ENCODE measurements at places on chromosomes 6 and 20. TPM values are rescaled to one million over a fixed set of nuclear protein-coding genes. Genes with fewer than 3 reads are reported as not detected.

The SLC26A8 gene
- total RNA-seq, result under 0.01 TPM

The RPL7L1 gene
- total RNA-seq, result 112 TPM

The ATXN1 gene
- total RNA-seq, result 44.2 TPM

DNA sequence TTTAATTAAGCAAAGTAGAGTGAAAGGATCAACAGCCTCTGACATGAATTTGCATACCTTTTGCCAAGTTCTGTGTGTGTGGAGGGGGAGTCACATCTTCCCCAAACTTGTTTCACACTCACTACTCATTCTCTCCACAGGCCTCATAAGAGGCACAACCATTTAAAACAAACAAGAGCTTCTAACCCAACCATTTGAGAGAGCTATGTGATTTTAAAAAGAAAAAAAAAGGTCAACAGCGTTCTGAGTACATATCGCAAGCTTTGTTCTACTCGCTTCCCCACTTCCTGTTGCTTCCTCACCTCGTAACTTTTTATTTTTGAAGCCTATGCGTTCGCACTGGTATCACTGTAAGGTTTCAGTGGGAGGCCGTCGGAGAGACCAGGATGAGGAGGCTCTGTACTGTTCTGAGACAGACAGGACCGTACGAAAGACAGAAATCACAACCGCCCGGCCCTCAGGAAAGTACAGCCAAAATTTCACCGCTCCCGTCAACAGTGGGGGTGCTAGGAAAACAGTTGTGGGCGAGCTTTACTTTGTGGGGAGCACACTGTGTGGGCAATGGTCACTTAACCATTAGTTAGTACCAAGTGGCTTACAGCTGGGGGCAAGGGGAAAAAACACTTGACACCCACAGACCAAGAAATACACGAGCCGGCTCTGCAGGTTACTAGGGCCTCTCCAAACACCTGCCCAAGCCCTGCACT is 61.3 kb downstream of the TRERF1 start:
- no peaks in the 10 kb centered on the region for H3K27me3 ChIP-seq
- H3K4me1 ChIP-seq, result no peaks in the 10 kb centered on the region
- DNase-seq, result no peak
- no peak overlapping the region for H3K4me3 ChIP-seq

DNA sequence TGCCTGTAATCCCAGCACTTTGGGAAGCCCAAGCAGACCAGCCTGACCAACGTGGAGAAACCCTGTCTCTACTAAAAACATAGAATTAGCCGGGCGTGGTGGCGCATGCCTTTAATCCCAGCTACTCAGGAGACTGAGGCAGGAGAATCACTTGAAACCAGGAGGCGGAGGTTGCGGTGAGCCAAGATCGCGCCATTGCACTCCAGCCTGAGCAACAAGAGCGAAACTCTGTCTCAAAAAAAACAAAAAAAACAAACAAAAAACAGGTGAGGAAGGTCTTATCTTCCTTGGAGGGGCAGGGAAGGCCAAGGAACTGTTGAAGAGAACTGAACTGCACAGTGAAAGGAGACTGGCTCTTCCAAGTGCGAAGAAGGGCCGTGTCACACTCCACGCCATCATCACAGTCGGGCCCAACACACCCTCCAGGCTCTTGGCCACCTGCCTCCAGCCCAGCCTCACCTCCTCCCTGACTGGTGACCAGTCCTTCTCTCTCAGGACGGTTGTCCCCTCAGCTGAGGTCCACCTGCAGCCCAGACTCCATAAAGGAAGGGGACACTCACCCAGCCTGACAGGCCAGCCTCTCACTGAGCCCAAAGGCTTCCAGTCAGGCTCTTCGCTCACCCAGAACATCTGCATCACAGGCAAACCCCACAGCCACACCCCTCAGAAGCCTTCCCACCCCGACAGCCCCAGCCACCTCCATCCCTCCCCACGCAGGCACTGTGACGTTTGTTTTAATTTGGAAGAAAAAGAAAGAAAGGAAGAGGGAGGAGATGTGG is 4.1 kb downstream of the ZC3H12D start:
- DNase-seq, result peak; percentile 8
- peaks cover 16% of the 10 kb centered on the region for H3K4me1 ChIP-seq
- H3K27me3 ChIP-seq, result no peaks in the 10 kb centered on the region

DNA sequence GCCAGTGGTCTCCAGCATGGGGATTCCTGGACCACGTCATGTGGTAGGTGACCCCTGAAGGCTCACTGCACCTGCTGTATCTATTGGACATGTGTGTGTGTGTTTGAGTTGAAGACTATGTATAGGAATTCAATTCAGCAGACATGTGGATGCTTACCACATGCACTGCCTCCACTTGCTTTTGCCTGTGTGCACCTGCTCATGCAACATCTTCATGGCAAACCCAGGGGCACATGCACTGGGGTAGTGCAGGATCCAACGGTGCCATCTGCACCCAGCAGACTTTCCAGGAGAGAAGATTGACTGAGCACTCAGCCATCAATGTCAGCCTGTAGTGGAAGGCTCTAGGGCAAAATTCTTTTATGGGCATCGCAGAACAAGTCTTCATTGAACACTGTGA is 299.4 kb downstream of the CDH26 start:
- no peak overlapping the region for H3K4me3 ChIP-seq
- DNase-seq, result no peak
- peaks cover 15% of the 10 kb centered on the region for H3K4me1 ChIP-seq
- no peaks in the 10 kb centered on the region for H3K36me3 ChIP-seq
- H3K27me3 ChIP-seq, result no peaks in the 10 kb centered on the region
- no peak overlapping the region for H3K27ac ChIP-seq

Data from osteoblast (primary cell).